ENCODE measurements at places on chromosomes 4 and X.

GRCh38 chr4:179145746-179146525, 1703.7 kb upstream of the AGA start:
- DNase-seq = no peak

GRCh38 chr4:104896660-104897645, 249.7 kb upstream of the TET2 start:
- DNase-seq = no peak

- DNase-seq = no peak
Measured at GRCh38 chr4:85741921-85742591, 267.1 kb downstream of the ARHGAP24 start.

DNA sequence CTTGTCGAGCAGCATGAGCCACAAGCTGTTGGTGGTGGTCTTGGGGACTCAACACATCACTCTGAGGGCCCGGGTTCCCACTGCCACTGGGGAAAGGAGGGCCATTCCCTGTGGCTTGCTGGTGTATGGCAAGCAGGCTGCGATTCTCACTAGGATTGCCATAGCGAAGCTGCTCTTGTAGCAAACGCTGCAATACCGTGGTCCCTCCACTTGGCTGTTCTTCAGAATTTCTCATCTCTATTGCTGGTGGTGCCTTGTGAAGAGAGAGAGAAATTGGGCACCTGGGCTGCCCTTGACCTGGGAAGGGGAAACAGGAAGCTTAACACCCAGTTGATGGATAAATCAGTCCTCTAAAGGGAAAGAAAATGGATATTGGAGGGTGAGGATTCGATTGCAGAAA, 17.7 kb downstream of the AMOT start:
- no peak for DNase-seq

GRCh38 chr4:154503598-154503997, 12.0 kb upstream of the DCHS2 start:
- no peak for DNase-seq

DNA sequence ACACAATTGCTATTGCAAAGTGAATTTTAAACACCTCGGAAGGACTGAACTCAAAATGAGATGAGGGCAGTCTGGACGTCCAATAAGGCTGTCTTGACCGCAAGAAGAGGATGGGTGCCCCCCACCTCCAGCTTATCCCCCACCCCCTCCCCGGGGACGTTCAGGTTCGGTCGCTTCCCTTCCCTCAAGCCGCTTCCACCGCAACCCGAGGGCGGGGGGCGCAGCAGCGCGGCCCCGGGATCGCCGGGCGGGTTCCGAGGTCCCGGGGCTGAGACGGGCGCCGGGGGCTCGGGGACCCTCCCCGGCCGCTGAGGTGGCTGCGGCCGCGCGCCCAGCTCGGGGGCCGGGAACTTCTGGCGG, 480 bp downstream of the USP46 start:
- DNase-seq = no peak

DNA sequence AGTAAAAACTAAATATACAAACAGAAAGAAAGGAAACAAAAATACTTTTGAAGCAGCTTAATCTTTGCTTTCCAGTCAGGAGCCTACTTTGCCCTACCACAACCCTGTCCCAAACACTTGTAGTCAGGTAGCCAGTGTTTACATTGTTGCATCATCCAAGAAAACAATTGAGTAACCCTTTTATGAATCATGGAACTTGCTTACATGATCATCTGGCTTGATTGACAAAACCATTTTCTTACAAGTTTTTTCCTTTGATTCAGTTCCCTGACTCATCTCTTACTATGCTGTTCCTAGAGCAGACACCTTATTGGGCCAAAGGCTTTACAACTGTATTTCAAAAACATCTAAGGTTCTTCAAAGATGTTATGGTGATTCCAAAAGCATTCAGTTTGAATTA, 740.1 kb downstream of the KLHL13 start:
- no peak for DNase-seq

DNA sequence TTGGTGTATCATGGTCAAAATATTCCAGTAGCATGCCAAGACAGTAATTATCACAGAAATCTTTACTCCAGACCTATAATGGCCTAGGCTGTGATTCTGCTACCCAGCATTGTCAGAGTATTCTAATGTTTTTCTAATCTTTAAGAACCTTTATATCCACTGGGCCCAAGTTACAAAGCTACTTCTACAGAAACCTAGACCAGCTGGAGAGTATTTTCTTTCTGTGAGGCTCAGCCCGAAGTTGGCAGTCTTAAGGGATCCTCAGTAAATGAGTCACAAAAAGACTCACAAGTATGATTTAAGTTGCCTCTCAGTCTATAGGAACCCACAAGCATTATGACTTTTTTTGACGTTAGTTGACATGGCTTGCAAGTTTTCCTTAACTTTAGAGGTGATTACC, 638.5 kb upstream of the FAM241A start:
- DNase-seq = no peak

DNA sequence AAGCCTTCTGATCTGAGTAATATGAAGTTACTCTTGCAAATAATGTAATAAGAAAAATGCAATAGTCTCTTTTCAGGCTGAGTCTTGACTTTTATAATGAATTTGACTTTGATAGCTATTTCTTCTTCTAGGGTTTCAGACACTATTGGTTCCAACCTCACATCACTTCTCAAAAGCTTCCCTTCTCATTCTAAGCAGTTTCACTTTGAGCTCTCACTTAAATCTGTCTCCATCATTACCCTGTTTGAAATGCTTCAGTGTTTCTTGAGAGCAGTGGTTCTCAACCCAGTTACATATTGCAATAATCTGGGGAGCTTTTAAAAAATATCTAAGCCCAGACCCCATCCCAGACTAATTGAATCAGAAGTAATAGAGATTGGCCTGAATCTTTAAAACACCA, 40.5 kb upstream of the BMP2K start:
- DNase-seq = no peak

DNA sequence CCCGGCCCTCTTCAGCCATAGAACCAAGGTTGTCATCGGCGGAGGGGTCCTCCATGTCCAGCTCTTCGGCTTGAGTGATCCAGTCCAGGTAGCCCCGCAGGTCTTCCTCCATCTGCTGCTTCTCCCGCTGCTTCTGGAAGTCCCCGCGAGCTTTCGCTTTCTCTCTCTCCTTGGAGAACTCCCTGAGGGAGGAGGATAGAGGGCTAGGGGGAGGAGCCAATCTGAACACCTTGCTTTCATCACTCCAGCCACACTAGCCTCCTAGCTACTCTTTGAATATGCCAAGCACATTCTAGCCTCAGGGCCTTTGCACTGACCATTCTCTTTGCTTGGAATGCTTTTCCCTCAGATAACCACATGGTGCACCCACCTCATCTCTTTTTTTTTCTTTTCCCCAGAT, 6.2 kb downstream of the CACNA1F start:
- DNase-seq = no peak
